ENCODE measurements at places on chromosomes 12 and 14. TPM values are rescaled to one million over a fixed set of nuclear protein-coding genes. Genes with fewer than 3 reads are reported as not detected.

DNA sequence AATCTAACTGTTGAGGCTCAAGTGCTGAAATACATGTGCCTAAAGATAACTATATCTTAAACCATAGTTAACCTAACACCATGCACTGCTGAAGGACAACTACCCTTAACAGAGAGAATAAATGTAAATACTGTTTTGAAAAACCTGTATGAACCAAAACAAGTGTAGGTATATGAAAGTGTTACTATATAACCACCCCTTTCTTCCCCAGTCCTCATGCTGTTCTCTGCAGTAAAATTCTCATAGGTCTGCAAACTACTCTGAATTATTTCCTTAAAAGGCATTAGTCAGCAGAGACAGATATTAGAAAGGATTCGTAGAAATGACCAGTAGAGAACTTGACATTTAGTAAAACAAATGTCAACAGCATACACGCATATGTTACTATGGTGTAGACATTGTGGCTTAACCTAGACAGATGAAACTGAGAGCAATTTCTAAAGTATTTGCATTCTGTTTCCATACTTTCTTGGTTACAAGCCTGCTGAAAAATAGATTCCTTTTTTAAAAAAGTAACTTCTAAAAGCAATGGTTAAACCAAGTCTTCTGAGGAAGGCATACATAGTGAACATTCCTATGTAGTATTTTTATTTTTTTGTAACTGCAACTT is 13.9 kb downstream of the CSRP2 start:
- no peak overlapping the region for H3K27ac ChIP-seq
- H3K4me1 ChIP-seq, result peaks cover 10% of the 10 kb centered on the region
- peaks cover 55% of the 10 kb centered on the region for H3K36me3 ChIP-seq
- no peaks in the 10 kb centered on the region for H3K27me3 ChIP-seq
- no peak overlapping the region for H3K4me3 ChIP-seq

NKX2-1 gene
- not detected for total RNA-seq

DNA sequence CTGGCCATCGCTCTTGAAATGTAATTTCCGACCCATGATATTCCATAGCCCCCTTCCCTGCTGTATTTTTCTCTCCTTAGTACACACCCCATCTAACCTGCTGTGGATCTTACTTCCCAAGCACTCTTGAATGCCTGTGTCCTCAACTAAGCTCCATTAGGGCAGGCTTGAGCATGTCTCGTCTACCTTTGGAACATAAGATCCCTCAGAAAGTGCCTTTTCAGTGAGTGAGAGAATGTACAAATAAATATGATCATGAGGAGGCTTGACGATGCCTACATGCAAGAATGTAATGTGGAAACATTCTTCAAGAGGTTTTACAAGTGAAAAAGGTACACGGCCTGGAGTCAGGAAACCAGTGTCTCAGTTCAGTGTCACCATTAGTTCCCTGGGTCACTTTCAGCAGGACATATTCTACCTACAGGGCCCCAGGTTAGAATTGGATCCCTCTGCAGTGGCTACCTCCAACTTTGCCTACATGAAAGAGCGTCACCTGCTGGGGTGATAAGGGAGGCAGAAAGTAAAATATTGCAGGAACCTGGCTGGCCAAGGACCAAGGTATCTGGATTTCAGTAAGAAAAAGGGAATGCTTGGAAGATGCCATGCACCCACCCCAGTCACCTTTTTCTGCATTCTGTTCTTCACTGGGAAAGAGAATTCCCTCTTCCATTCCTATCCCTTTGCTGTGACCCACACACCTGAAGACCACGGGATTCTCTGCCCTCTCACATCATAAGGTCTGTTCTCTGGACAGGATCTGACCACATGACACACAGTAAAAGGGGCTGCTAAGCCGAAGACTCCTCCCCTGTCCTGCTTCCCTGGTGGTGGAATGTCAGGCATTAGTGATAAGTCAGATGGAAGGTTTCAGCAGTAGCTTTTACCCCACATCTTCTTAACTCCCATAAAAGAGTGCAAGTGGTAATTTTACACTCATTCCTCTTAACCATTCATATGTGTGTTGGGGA is 24.6 kb upstream of the SERPINA1 start:
- no peak overlapping the region for H3K27ac ChIP-seq
- no peaks in the 10 kb centered on the region for H3K27me3 ChIP-seq
- H3K36me3 ChIP-seq, result peaks cover 2% of the 10 kb centered on the region
- H3K4me1 ChIP-seq, result no peaks in the 10 kb centered on the region

DBX2 gene
- total RNA-seq, result not detected

RD3L gene
- total RNA-seq, result not detected

NANOG gene
- 211 TPM for total RNA-seq

- DNase-seq, result no peak
- H3K27ac ChIP-seq, result no peak overlapping the region
- 0 out of 2 replicates have a peak, but pooled peaks cover 2% of the 10 kb centered on the region for H3K4me1 ChIP-seq
- no peaks in the 10 kb centered on the region for H3K27me3 ChIP-seq
Measured at GRCh38 chr12:124655048-124655697, 87.8 kb upstream of the NCOR2 start.

GRCh38 chr14:45526715-45527549 is 273.9 kb upstream of the MIS18BP1 start:
- H3K4me3 ChIP-seq, result no peak overlapping the region
- no peaks in the 10 kb centered on the region for H3K36me3 ChIP-seq
- no peaks in the 10 kb centered on the region for H3K4me1 ChIP-seq
- H3K27me3 ChIP-seq, result no peaks in the 10 kb centered on the region

DNA sequence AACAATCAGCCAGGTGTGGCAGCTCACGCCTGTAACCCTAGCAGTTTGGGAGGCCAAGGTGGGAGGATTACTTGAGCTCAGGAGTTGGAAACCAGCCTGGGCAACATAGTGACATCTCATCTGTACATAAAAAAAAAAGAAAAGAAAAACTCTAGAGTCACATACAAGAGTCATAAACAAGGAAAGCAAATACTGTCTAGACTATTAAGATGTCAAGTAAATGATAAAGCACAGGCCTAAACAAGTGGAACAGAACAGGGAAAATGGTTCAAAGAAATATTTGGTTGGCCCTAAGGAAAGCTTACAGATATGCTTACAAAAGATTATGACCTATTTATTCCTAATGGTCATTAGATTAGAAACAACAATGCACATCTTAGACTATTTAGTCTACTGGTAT is 12.3 kb downstream of the CDK17 start:
- no peaks in the 10 kb centered on the region for H3K4me1 ChIP-seq
- H3K36me3 ChIP-seq, result peaks cover 5% of the 10 kb centered on the region
- H3K27ac ChIP-seq, result no peak overlapping the region

DNA sequence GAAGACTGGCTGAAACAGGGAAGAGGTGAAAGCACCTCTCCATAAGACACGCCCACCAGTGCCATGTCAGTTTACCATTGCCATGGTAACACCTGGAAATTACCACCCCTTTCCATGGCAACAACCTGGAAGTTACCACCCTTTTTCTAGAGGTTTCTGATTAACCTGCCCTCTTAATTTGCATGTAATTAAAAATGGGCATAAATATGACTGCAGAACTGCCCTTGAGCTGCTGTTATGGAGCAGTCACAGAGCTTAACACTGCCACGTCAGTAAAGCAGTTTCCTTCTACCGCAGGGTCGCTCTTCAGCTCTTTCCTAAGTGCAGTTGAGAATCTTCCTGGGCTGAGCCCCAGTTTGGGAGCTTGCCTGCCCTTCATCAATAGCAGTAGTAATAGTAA is 55.2 kb downstream of the RASSF3 start:
- H3K27ac ChIP-seq, result no peak overlapping the region
- DNase-seq, result peak; percentile 61
- no peaks in the 10 kb centered on the region for H3K36me3 ChIP-seq
- H3K4me3 ChIP-seq, result no peak overlapping the region
- peaks cover 13% of the 10 kb centered on the region for H3K4me1 ChIP-seq

DNA sequence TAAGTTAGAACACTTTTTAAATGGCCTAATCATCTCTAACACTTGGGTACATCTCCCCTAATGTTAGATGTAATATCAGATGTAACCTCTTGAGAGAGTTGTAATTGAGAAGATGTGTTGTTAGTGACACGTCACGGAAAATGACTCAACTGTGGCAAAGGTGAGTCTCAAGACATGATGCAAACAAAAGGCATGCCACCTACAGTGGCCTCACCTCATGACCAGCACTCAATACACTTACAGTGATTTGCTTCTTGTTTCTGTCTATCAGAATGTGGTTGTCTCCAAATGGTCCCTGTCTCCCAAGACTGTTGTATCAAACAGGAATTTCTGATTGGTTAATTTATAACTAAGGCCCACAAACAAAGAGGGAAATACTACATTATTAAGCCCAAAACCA is 91.2 kb downstream of the SLC25A21 start:
- H3K27ac ChIP-seq, result no peak overlapping the region
- H3K4me3 ChIP-seq, result no peak overlapping the region
- no peaks in the 10 kb centered on the region for H3K4me1 ChIP-seq
- H3K36me3 ChIP-seq, result no peaks in the 10 kb centered on the region
- DNase-seq, result no peak

DNA sequence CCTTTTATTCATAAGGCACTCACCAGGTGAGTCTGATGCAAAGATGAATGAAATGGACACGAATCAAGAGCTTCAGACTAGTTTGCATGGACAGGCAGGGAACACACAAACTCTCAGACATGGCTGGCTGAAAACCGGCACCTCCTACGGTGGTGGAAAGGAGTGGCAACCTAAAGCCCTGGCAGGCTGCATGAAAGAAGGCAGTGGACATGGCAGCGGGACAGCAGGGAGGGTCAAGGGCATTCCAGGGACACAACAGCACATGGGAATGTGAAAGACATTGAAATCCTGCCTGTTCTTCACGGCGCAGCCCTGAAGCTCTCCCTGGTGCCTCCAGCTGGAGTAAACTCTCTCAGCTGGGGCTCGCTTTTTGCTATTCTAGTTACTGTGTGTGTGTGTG is 16.6 kb upstream of the LRTM2 start:
- DNase-seq, result no peak
- H3K36me3 ChIP-seq, result no peaks in the 10 kb centered on the region
- H3K4me3 ChIP-seq, result no peak overlapping the region
- 0 out of 2 replicates have a peak, but pooled peaks cover 2% of the 10 kb centered on the region for H3K27me3 ChIP-seq
- H3K4me1 ChIP-seq, result no peaks in the 10 kb centered on the region

DNA sequence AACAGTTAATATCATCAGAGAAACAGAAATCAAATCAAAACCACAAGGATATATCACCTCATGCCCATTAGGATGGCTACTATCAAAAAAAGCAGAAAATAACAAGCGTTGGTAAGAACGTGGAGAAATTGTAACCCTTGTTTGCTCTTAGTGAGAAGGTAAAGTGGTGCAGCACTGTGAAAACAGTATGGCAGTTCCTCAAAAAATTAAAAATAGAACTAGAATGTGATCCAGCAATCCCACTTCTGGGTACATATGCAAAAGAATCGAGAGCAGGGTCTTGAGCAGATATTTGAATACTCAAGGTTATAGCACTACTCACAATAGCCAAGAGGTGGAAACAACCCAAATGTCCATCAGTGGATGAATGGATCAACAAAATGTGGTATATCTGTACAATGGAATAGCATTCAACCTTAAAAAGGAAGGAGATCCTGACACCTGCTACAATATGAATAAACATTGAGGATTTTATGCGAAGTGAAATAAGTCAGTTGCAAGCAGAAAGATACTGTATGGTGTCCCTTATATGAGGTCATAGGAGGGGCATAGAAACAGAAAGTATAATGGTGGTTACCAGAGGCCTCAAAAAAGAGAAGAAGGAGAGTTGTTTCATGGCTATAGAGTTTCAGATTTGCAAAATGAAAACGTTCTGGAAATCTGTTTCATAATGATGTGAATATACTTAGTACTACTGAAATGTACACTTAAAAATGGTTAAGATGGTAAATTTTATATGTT is 131.0 kb upstream of the EEA1 start:
- no peak overlapping the region for H3K27ac ChIP-seq
- no peaks in the 10 kb centered on the region for H3K36me3 ChIP-seq
- DNase-seq, result no peak
- H3K27me3 ChIP-seq, result no peaks in the 10 kb centered on the region
- H3K4me1 ChIP-seq, result peaks cover 5% of the 10 kb centered on the region

DNA sequence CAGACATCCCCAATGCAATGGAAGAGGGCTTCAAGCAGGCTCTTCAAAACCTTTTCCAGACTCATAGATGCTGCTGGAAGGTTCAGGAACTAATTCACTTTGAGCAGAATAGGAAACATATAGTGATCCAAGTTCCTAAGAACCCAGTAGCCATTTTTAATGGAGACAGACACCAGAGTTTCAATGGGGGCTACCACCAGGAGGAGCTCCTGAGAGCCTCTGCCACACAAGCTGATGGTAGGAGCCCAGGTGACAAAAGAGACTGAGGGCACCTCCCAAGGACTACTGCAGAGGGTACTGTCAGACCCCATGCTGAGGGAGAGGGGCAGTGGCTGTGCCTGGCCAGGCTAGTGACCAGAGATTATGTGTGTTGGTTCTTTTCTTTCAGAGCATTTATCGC is 45.9 kb downstream of the IFNG start:
- no peak overlapping the region for H3K4me3 ChIP-seq
- no peaks in the 10 kb centered on the region for H3K36me3 ChIP-seq
- H3K4me1 ChIP-seq, result peaks cover 4% of the 10 kb centered on the region
- H3K27ac ChIP-seq, result no peak overlapping the region

GRCh38 chr12:53791735-53792326 is 40.1 kb upstream of the CISTR start:
- no peaks in the 10 kb centered on the region for H3K27me3 ChIP-seq
- no peaks in the 10 kb centered on the region for H3K36me3 ChIP-seq
- no peaks in the 10 kb centered on the region for H3K4me1 ChIP-seq
- DNase-seq, result peak; percentile 80

NFYB gene
- 52.5 TPM for total RNA-seq

MSI1 gene
- total RNA-seq, result 93.2 TPM

DNA sequence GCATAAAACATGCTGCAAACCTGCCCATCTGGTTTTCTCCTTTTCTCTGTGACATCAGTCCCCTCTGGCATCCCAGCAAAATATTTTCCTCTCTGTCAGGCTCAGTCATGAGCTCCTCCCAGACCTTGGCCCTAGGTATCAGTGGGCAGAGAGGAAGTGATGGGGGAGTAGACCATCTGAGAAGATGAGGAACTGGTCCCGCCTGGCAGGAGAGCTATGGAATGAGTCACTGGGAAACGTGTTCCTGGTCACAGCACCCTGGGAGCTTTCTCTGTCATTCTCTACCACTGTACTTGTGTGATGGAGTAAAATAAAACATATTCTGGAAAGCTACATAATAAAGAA is 5.0 kb upstream of the SRSF9 start:
- H3K4me3 ChIP-seq, result no peak overlapping the region
- no peaks in the 10 kb centered on the region for H3K36me3 ChIP-seq

- no peak overlapping the region for H3K4me3 ChIP-seq
- no peaks in the 10 kb centered on the region for H3K27me3 ChIP-seq
- peaks cover 48% of the 10 kb centered on the region for H3K36me3 ChIP-seq
- no peaks in the 10 kb centered on the region for H3K4me1 ChIP-seq
Measured at GRCh38 chr12:100043631-100044030, 58.9 kb upstream of the ANKS1B start.

FAM216A gene
- 18.1 TPM for total RNA-seq

DNA sequence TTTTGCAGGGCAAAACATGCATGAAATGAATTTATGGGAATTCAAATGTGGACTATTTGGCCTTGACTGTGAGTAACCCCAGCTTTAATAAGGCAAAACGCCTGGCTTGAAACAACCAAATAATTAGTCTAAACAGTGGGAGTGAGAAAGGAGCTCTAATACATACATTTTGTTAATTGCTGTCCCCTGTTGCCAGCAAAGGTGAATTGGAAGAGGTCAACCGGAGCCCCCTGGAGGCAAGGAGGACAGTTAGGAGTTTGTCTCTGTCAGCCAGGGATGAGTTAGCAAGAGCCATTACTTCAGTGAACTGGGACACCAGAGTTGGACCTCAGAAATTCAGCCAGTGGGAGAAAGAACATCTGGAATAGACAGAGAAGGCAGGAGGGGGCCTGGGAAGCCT is 17.4 kb downstream of the KRT76 start:
- H3K36me3 ChIP-seq, result peaks cover 3% of the 10 kb centered on the region
- H3K27me3 ChIP-seq, result no peaks in the 10 kb centered on the region
- no peak overlapping the region for H3K4me3 ChIP-seq
- DNase-seq, result no peak
